ENCODE measurements at places on chromosomes 3 and 15.
A peak's percentile ranks its signal among the peaks of the same experiment; 100 is the strongest.

DNA sequence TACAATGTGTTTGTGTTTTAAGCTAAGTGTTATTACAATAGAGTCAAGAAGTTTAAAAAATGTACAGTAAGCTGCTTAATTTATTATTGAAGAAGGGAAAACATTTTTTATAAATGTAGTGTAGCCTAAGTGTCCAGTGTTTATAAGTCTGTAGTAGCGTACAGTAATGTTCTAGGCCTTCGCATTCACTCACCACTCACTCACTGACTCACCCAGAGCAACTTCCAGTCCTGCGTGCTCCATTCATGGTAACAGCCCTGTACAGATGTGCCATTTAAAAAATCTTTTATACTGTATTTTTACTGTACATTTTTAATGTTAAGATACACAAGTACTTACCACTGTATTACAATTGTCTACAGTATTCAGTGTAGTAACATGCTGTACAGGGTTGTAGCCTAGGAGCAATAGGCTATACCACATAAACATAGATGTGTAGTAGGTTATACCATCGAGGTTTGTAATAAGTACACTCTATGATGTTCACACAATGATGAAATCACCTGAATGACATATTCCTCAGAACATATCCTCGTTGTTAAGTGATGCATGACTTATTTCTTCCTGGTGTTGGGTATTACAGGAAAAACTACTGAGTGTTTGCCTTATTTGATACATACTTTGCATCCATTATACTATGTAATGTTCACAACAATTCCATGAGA lies 156.6 kb upstream of the NUDT16 start:
- DNase-seq: no peak

GRCh38 chr3:94417963-94418455 lies 355.1 kb downstream of the NSUN3 start:
- no peak for DNase-seq

GRCh38 chr15:57747206-57747896 lies 40.8 kb downstream of the POLR2M start:
- DNase-seq: no peak

GRCh38 chr15:100601163-100601562 lies 821 bp downstream of the LINS1 start:
- DNase-seq: peak; percentile 17

- peak; percentile 48 for DNase-seq
Observed at GRCh38 chr3:187960820-187961219, 193.1 kb upstream of the LPP start.

GRCh38 chr15:67495585-67495984 lies 25.3 kb upstream of the C15orf61 start:
- no peak for DNase-seq

DNA sequence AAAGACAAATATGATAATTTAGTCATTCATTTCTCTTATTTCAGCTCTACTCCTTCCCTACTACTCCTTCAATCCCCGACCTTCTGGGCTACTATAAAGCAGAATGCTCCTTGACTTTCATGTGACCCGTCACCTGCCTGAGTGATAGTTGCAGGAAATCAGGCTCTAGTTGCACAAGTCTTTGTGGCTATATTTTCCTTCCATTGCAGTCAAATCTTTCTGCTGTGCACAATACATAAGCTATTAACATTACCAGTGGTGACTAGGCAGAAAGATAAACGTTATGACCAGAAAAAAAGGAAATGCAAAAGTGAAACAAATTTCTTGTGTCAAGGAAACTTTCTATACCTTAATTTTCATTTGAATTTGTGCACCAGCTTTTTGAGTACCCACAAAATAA lies 2.3 kb downstream of the SUCNR1 start:
- DNase-seq: peak; percentile 31

DNA sequence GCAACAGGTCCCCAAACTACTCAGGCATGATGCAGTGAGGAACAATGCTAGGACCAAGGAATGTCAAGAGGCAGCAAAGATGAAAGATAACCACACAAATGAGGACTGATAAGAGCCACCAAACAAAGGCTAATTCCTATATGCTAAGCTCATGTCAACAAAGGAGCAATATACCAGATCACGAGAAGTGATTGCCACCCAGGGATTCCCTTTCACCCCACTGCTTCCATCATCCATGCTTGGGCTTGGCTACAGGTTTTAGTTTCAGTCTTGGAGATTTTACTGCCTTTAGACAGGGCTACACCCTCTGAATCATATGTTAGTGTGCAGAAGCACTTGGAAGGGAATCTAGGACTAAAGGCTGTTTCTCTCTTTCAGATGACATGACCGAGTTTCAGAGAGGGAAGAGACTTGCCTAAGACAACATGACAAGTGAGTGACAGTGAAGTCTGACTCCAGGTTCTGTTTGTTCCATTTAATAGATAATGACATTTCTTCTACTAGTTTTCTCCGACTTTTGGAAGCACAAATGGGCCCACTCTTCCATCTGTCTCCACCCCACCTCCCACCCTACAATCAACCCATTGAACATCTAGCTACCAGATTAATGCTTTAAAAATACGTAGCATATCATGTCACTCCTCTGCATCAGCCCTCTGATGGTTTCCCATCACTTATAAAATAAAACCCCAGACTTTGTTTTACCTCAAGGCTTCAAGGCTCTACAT lies 173.5 kb upstream of the LRRN1 start:
- DNase-seq: no peak

DNA sequence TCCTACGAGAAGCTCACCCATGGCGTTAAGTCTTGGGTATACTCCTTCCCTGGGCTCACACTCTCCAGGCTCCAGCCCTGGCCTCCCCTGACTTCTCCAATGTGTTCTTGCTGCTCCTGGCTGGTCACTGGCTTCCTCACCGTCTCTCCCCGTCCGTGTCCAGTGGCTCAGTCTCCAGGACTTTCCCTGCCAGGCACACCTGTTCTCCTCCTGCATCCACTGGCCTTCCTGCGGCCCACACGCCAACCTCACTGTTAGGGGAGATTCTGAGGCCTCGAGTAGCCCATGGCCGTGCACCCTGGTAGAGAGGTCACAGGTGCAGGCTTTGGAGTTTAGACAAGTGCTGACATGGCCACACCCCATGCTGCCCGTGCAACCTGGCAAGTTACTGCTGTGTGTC lies 91.9 kb upstream of the SNRPA1 start:
- no peak for DNase-seq

- no peak for DNase-seq
Observed at GRCh38 chr15:65641768-65642475, 20.2 kb downstream of the SLC24A1 start.

GRCh38 chr3:16148783-16149182 lies 25.7 kb upstream of the GALNT15 start:
- DNase-seq: peak; percentile 99

DNA sequence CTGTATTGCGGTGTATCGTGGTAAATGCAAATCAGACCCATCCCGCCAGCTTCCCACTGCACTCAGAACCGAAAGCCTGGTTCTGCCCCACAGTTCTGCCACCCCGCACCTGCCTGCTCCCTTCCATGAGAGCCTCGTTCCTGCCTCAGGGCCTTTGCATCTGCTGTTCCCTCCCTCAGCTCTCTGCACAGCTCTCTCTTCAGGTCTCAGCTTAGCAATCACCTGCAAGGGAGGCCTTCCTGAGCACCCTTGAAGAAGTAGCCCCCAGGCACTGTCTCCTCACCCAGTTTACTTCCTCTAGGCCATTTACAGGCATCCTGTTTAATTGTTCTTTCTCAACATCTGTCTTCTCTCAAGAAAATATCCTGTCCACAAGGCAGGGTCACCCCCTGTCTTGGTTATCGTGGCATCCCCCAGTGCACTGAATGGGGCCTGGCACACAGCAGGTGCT lies 13.3 kb upstream of the IQSEC1 start:
- DNase-seq: no peak

DNA sequence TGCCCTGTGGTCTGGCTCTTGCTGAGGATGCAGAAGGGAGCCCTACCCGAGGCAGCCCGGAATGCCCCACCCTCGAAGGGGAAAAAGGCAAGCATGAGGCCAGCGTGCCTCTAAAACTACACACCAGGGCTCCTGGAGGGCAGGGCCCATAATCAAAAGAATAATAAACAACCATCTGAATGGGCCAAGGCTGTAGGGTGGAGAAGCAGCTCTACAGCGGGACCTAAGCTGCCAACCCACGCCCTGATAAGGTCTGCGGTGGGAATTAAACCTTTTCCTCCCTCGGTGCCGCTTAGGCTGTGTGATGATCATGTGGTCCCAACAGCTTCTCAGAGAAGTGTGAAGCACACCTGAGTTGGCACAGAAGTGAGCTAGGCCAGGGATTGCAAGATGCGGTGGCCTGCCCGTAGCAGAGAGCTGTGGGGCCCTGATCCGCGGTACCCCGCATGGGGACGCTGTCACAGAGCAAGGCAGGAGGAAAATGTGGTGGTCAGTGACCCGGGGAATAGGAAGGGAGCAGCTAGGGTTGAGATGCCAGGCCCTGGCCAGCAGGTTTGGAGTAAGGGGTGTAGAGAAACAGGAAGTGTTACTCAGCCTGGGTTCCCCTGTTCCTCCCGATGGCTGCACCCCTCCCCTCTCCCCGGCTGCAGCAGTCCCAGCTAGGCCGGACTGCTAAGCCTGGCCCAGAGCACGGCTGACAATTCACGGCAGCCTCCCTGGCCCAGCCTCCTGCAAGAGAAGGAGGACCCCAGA lies 1.1 kb upstream of the C15orf62 start:
- DNase-seq: no peak

GRCh38 chr3:107562969-107563529 lies 40.3 kb downstream of the BBX start:
- no peak for DNase-seq

- peak; percentile 77 for DNase-seq
Observed at GRCh38 chr3:159829539-159830227, 159.0 kb upstream of the IL12A start.

DNA sequence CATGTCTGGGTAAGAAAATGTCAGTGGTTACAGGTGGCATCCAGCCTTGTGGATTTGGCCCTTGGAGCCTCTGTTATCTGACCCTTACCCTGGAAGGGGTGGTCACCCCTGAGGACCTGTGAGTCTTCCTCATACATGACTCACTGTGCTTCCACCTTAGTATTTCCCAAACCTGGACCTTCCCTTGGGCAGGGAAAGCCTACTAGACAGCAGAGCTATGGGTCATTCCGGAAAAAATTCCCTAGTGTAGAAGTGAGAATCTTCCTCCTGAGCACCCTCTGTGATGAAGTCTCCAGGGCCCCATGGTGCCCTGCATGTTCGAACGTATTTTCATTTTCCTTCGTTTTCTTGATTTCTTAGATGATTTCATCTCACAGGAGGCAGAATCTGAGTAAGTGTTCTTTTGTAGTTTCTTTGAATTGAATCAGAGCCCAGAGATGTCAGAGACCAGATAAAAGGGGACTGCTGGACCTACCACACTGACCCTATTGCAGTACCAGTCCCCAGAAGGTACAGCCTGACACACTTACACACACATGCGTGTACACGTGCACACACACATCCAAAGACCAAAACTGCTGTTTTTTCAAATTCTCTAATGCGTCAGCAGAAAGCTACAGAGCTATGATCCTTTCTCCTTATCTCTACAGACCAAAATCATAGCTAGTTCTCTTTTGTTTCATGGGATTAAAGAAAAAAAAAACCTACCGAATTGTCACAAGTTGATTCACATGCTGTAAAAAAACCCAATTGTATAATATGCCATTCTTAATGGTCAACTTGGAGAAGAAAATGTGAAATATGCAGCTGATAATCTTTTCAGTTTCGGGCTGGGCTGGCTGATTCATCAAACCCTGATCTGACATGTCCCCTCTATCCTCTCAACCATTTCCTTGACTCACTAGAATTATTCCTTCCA lies 50.5 kb upstream of the ARHGEF3 start:
- DNase-seq: peak; percentile 69

- no peak for DNase-seq
Observed at GRCh38 chr3:126292318-126293070, 64.7 kb downstream of the KLF15 start.

DNA sequence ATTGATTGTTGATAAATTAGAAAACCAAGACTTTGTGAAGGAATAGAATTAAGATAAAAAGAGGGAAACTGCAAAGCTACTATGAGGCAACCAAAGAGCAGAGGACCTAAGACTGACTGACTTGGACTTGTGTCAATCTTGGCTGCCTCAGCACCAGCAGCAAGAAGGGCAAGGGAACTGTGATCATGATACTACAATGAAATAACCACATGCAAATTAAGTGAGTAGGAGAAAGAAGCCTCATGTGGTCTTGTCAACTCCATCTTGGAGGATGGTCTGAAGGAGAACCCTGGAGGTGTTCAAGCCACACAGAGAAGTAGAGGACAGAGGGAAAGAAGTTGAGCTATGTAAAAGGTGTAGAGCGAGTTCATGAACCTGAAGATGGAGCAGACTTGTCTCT lies 47.3 kb upstream of the THRB start:
- DNase-seq: no peak

GRCh38 chr3:176354843-176355242 lies 842.4 kb downstream of the TBL1XR1 start:
- no peak for DNase-seq

DNA sequence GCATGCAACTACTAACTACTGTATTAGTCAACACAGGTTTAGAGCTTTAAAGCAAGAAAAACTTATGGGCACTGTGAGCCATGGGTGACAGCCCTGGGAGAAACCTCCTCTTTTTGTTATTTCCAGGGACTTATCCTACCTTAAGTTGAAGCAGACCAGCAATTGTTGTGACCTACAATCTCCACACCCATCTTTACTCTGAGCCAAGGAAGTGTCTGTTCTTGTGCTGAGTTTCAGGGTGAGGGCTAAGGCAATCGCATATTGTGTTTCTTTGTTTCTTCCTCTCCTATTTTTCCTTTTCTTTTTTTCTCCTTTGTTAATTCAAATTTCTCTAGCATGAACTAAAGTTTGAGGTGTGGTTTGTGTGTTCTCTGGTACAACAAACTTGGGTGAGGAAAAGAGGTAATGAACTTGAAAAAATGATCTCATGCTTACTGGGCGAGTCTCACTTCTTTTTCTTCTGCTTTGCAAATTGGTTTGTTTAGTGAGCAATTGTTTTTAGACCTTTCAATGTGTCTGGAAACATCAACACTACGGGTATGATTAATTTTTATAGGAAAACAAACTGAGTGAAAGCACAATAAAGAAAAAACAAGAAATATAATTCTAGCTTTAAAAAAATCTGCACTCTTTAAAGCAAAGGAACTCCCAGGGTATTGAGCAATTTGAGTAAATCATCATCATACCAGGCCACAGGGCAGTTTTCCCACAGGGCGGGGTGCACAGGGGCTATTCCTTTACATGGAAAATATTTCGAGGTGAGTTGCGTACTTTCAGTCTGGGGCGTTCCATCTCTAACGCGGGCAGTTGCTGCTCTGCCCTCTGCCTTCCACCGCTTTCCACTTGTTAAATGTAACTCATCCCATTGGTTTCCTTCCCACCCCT lies 2.7 kb downstream of the UPK1B start:
- DNase-seq: peak; percentile 54

DNA sequence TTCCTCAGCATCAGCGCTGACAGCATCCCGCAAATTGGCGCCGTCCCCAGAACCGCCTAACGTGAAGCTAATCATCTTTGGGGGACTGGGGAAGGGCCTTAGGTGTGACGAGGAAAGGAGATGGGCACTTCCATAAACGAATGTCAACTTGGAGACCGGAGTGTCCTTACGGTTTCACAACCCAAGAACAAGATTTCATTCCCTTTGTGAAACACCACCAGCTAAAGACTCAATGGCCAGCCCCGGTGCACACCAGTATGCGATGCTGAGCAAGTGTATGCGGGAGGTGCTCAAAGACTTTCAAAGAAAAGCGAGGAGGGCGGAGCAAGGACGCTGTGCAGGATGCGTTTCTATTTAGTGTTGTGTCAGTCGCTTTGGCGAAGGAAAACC lies 759 bp upstream of the TTBK2 start:
- DNase-seq: peak; percentile 25
